ENCODE measurements at places on chromosomes 13 and 19. TPM values are rescaled to one million over a fixed set of nuclear protein-coding genes. Genes with fewer than 3 reads are reported as not detected.
A peak's percentile ranks its signal among the peaks of the same experiment; 100 is the strongest.

GRCh38 chr19:2307518-2308012, 389 bp downstream of the LINGO3 start:
- H3K27ac ChIP-seq: no peak overlapping the region
- no peak overlapping the region for H3K4me3 ChIP-seq

DNA sequence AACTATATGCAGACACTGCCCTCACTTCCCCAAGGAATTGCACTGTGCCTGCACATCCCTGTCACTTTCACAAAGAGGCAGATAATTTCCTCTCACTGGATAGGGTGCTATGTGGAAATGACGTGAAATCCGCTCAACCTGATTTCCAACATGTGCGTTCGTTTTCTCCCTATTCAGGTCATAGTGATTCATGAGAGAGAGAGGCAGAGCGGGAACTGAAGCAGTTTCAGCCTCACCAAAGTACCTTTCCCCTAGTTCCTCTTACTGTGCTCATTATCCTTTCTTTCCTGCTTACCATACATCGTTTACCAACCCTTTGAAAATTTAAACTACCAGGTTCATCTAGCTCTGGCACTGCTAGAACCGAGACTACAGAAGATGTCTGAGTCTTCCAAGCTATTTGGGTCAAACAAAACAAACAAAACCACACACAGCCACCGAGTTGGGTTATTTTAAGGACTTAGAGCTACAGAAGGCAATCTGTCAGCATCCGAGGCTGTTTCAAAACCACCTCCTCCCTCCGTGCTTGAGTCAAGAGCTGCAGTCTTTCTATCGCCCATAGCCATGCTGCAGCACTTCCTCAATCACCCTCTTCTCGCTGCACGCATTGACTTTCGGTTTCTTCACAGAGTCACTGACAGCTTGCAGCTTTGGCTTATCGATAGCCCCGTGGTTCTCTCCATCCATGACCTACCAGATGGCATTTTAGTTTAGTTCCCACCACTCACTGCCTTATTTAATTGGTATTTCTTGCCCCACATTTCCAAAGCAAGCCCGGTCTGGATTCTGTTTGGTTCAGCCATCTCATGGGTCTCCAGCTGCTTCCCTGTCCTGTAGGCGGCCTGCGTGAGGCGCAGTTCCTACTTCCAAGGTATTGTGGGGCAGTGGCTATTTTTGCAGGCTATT, 1395.8 kb downstream of the EFNB2 start:
- H3K27ac ChIP-seq: peak overlapping the region; percentile 94
- H3K4me3 ChIP-seq: peak overlapping the region; percentile 96
- H3K27me3 ChIP-seq: no peaks in the 10 kb centered on the region
- H3K4me1 ChIP-seq: peaks cover 26% of the 10 kb centered on the region
- no peaks in the 10 kb centered on the region for H3K36me3 ChIP-seq

- H3K4me1 ChIP-seq: peaks cover 27% of the 10 kb centered on the region
- peaks cover under 1% of the 10 kb centered on the region for H3K27me3 ChIP-seq
- no peak overlapping the region for H3K27ac ChIP-seq
These were observed 406.4 kb downstream of the KCNRG start for GRCh38 chr13:50421473-50422130.

NFKBIB gene
- total RNA-seq: 22.9 TPM

ZNF600 gene
- 3.1 TPM for total RNA-seq

ACP7 gene
- not detected for total RNA-seq

- H3K4me3 ChIP-seq: no peak overlapping the region
- peaks cover 3% of the 10 kb centered on the region for H3K27me3 ChIP-seq
- no peaks in the 10 kb centered on the region for H3K4me1 ChIP-seq
- H3K36me3 ChIP-seq: no peaks in the 10 kb centered on the region
- no peak overlapping the region for H3K27ac ChIP-seq
- DNase-seq: no peak
These were observed 13.6 kb downstream of the EPN1 start for GRCh38 chr19:55688422-55689218.

DNA sequence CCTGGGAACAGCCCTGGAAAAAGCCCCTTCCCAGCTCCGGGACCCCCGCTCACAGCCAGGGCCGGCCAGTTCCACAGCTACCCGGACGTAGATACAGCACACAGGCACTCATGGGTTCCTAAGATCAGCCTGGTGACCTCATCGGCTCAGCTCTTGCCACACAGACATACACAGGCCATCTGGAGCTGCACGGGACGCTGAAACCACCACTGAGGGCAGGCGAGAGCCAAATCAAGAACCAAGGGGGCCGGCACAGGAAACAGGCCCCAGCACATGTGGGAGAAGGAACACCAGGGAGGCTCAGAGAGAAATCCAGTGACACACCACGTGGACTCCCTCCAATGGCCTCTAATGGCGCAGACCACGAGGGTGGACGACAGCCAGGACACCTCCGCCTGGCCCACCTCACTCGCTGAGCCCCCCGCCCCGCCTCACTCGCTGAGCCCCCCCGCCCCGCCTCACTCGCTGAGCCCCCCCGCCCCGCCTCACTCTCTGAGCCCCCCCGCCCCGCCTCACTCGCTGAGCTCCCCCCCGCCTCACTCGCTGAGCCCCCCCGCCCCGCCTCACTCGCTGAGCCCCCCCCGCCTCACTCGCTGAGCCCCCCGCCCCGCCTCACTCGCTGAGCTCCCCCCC, 69.7 kb upstream of the C13orf46 start:
- peaks cover 7% of the 10 kb centered on the region for H3K27me3 ChIP-seq
- peak overlapping the region; percentile 60 for H3K27ac ChIP-seq
- peaks cover 27% of the 10 kb centered on the region for H3K4me1 ChIP-seq
- H3K4me3 ChIP-seq: no peak overlapping the region
- DNase-seq: no peak

DNA sequence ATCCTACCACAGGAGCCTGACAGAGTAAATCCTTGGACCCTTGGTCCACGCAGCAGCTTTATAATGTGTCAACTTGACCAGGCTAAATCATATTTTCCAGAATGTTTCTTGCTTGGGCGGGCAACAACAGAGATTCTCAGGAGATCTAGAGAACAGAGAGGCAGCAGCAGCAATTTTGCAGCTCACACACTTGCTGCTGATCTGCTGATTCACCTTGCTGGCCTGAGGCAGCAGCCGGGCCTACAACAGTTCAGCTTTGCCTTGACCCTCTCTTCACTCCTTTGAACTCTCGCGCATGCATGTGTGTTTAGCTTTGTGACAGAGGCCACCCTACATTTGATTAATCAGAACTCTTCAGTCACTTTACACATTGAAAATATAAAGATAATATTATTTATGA, 159.3 kb downstream of the UGGT2 start:
- H3K27ac ChIP-seq: no peak overlapping the region
- no peaks in the 10 kb centered on the region for H3K36me3 ChIP-seq
- peaks cover 14% of the 10 kb centered on the region for H3K4me1 ChIP-seq
- no peak overlapping the region for H3K4me3 ChIP-seq
- no peaks in the 10 kb centered on the region for H3K27me3 ChIP-seq

UNC13A gene
- 0.24 TPM for total RNA-seq

ZNF547 gene
- 2.4 TPM for total RNA-seq

GRCh38 chr19:42208612-42209011, 8.9 kb downstream of the DEDD2 start:
- peaks cover 56% of the 10 kb centered on the region for H3K4me1 ChIP-seq
- H3K36me3 ChIP-seq: peaks cover 46% of the 10 kb centered on the region
- no peak for DNase-seq
- H3K27me3 ChIP-seq: no peaks in the 10 kb centered on the region
- H3K27ac ChIP-seq: peak overlapping the region; percentile 95
- no peak overlapping the region for H3K4me3 ChIP-seq

PINLYP gene
- not detected for total RNA-seq
